CD4-positive, alpha-beta T cell treated with Interleukin-10 for 1 hour (primary cell): ENCODE measurements at places on chromosomes 3 and 15.

DNA sequence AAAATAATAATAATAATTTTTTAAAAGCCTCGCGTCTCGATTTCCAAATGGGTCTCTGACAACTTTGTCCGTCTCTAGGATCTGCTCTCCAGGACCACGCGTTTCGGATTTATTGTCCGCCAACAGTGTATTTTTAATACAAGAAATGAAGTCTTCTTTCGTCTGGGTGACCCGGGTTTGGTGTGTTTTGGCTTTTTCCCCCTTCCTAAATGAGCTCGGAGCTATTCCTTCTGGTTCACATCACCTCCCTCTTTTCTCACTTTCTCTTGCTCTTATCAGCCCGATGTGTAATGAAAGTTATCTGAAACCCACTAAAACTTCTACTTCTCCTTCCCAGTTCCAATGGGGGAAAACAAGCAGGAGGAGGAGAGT is 516.7 kb downstream of the MECOM start:
- no peak for DNase-seq

GRCh38 chr15:80789796-80790195 is 10.6 kb downstream of the CEMIP start:
- no peak for DNase-seq

DNA sequence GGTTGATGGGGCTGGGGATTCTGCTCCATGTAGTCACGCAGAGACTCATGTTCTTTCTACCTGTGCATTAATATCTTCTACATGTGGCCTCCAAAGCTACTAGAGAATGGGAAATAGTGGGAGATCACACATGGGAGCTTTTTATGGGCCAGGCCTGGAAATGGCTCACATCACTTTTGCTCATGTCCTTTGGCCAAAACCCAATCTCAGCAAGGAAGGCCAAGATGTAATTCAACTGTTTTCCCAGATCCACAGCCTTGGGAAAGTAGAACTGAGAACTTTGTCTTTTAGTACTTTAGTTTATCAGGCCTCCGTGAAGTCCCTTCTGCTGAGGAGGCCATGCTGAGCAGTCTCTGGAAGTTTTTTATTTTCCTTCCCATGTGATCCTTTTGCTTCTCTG is 73.2 kb upstream of the SLC4A7 start:
- no peak for DNase-seq

DNA sequence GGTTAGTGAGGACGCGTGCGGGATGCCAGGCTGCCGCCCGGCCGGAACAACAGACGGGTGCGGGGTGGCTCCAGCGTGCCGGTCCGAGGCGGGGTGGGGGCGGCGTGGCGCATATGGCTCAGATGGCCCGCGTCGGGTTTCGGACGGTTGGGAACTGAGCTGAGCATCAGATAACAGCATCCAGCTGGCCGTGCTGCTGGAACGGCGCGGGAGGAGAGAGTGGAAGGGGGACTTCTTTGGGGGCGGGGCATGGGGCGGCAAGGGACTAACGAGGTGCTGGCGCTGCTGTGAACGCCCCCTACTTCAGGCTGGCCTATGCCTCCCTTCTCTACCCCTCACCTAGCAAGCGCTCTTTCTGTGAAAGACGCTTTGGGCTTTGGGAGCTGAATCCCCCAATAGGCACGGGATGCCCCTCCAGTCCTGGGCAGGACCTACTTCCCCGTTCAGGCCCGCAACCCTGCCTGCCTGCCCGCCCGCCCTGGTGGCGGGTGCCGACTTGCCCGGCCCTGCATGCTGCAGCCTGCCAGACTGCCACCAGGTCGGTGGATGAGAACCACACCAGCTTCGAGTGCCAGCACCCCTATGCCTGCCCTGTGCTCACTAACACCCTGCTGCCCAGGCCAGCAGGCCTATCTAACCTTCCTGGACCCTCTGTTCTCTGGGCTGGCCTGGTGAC is 542 bp downstream of the INKA1 start:
- peak; percentile 37 for DNase-seq

- DNase-seq: no peak
Observed at GRCh38 chr3:112304611-112305010, 10.6 kb upstream of the SLC9C1 start.

- no peak for DNase-seq
Observed at GRCh38 chr3:163916596-163917560, 1161.4 kb downstream of the SI start.

- DNase-seq: no peak
Observed at GRCh38 chr3:141649871-141650270, 88.2 kb upstream of the RNF7 start.

DNA sequence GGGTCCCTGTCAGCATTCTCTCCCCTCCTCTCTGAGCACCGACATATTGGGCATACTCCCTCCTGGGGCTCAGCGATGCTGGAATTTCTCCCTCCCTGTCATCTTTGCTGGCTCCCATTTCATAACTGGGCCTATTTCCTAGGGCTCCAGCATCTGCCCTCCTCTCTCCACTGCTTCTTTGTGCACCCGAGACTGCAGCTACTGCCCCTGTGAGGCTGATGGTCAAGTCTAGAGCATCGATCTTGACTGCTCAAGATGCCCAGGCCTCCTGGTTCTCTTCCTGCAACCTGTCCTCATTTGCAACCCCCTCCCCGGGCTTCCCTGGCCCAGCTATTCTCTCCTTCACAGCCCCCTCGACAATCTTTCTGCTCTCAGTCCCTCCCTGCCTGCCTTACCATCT is 53.5 kb downstream of the WHAMM start:
- DNase-seq: no peak
